ENCODE measurements at places on chromosomes 2 and 18. TPM values are rescaled to one million over a fixed set of nuclear protein-coding genes. Genes with fewer than 3 reads are reported as not detected.

FTCDNL1 gene
- 1.8 TPM for total RNA-seq

BCL2 gene
- 2.3 TPM for total RNA-seq

SERPINB3 gene
- 0.11 TPM for total RNA-seq

UGT1A8 gene
- total RNA-seq: not detected

SCYGR4 gene
- total RNA-seq: not detected

LHCGR gene
- 0.31 TPM for total RNA-seq

CRIM1 gene
- 25.1 TPM for total RNA-seq

NLRC4 gene
- total RNA-seq: not detected

ST8SIA5 gene
- total RNA-seq: 2.8 TPM

SULT1C2 gene
- 2.2 TPM for total RNA-seq

DNA sequence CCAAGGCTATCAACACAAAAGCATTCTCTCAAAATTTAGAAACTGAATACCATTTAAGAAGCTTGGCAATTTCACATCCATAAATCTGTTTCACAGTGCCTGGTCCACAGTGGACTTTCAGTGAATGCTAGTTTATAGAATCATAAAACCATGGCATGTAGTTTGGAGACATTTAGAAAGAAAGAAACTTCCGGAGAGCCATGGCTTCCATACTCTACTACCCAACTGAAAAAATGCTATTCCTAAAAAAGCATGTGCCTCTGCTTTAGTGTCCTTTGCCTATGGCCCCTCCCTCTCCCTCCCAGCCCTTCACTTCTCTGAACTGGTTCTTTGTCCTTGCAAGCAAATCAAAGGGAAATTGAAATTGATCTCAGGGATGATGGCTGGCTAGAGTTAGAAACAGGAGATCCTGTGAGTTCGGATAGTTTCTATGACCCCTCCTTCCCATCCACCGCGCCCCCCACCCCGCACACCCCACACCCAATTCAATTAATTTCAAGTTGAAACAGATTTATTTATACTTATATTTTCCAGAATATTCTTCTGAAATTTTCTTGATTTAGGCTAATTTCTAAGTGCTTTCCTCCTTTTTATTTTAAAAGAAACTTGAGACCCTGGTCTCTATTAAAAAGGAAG lies 248.3 kb downstream of the TRIB2 start:
- DNase-seq: no peak

GRCh38 chr2:951224-952006 lies 766 bp downstream of the SNTG2 start:
- DNase-seq: peak; percentile 36

DNA sequence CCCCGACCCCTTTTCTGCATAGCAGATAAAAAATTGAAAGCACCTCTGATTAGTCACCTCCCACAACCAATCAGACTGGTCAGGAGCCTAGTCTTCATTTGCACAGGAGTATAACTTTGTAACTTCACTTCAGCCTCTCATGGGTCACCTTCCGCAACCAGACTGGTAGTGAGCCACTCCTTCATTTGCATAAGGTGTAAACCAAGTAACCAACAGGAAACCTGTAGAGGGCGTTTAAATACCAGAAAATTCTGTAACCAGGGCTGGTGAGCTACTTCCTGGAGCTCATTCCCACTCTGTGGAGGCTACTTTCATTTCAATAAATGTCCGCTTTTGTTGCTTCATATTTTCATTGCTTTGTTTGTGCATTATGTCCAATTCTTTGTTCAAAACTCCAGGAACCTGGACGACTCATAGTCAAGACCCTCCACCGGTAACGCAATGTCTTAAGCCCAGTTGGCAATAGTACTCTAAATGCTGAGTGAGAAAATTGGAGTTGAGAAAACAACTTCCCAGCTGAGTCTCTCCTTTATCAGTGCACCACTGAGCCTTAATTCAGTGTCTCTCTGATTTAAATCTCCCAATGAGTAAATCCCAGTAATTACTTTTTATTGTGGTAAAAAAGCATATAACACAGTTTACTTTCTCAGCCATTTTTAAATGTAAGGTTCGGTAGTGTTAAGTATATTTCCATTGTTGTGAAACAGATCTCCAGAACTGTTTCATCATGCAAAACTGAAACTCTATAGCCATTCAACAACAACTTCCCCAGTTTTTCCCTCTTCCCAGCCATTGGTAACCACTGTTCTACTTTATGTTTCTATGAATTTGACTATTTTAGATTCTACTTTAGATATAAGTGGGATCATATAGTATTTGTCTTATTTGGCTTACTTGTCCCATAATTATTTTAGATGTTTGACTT lies 392.7 kb upstream of the SLC8A1 start:
- DNase-seq: peak; percentile 14

GRCh38 chr2:60595953-60596352 lies 42.5 kb upstream of the BCL11A start:
- no peak for DNase-seq

DNA sequence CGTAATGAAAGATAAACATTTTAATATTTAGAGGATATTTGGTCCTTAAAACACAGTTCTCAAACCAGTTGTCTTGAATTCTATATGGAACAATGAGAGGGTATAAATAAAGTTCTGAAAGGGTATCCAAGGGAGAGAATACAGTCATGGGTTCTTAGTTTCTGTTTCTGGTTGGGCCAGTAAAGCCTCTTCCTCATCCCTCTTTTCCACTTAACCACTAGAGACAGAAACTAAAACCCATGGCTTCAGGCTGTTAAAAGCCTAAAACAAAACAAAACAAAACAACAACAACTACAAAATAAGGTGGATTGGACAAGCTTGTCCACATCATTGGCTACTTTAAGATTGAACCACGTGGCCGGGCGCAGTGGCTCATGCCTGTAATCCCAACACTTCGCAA lies 18.8 kb downstream of the COQ10B start:
- no peak for DNase-seq

GRCh38 chr18:22765896-22766295 lies 167.2 kb upstream of the RBBP8 start:
- no peak for DNase-seq

GRCh38 chr2:119177838-119178190 lies 19.3 kb upstream of the C1QL2 start:
- no peak for DNase-seq

- peak; percentile 41 for DNase-seq
These were observed at the start of gene MXD1 for GRCh38 chr2:69914950-69915945. Gene MXD1, plus strand, starts transcription at chr2:69915109. Its CDS starts 222 bp downstream, at chr2:69915331.

DNA sequence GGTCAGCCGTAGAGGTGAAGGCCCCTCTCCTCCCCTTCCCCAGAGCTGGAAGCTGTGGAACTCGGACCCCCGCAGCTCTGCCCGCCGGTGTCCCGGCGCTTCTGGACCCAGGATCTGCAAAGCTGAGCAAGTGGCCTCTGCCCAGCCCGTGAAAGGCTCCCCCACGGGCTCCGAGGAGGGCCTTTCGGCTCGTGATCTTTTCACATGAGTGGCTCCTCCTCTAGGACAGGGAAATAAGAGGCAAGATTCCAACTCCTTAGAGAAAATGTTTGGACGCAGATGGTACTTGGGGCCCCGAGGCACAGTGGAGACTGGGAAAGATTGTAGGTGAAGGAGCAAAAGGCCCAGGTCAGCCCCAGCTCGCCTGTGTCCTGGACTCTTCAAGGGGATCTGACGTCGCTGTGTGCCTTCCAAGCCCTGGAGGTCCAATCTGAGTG lies 48.2 kb upstream of the SP3 start:
- DNase-seq: peak; percentile 36

GRCh38 chr18:77099485-77100370 lies 32.9 kb downstream of the MBP start:
- DNase-seq: no peak

DNA sequence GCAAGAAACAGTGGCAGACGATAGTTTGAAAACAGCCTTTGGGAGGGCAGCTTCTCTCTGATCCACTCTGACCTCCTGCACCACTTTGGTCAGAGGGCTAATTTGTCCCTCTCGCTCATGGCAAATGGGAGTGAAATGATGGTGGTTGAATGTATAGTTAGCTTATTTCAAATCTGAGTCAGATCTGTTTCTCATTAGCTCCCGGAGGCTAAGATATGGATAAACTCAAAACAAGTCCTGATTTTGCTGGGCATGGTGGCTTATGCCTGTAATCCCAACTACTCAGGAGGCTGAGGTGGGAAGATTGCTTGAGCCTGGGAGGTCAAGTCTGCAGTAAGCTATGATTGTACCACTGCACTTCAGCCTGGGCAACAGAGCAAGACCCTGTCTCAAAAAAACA lies 145.0 kb downstream of the ALK start:
- DNase-seq: no peak

- DNase-seq: no peak
These were observed 25.3 kb downstream of the PSME4 start for GRCh38 chr2:53945538-53945937.

- no peak for DNase-seq
These were observed 103.9 kb downstream of the MGAT5 start for GRCh38 chr2:134357814-134358213.

DNA sequence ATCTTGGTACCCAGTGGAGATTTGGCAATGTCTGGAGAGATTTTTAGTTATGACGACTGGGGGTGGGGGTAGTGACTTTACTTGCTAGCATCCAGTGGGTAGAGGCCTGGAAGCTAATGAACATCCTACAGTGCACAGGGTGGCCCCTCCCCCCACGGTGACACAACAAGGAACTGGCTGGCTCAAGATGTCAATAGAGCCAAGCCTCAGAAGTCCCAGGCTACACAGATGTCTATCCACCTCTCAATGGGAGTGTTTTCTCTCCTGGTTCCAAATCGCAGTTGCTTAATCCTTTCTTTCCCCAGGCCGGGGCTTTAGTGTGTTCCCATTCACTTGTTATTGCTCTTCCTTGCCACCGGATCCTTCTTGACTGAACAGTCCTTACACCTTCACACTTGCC lies 9.3 kb upstream of the CCBE1 start:
- DNase-seq: no peak

DNA sequence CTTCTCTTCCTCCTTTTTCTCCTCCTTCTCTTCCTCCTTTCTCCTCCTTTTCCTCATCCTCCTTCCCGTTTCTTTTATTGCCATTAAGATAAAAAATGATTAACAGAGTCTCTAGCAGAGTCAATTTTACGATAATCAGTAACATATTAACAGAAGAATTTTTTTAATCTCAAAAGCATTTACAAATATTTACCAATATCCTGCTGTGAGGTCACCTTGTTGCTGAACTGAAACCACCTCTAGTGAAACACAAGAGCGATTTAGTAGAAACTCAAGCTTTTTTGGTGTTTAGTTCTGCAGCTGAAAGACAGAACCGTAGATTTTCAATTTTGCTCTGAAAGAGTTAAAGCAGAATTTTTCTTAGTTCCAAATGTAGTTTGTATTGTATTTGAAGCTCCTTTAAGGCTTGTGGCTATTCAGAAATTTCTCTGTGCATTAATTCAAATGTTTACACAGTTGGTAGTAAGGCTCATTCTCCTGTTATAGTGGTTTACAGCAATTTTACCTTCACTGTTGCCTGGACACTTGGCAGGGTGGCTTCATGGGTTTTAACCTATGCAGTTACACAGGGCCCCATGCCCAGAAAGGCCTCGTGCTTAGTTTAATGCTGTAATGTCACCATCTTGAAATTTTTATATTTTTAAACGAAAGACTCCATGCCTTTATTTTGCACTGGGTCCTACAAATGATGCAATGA lies 1106.6 kb upstream of the FAM98A start:
- DNase-seq: no peak

DNA sequence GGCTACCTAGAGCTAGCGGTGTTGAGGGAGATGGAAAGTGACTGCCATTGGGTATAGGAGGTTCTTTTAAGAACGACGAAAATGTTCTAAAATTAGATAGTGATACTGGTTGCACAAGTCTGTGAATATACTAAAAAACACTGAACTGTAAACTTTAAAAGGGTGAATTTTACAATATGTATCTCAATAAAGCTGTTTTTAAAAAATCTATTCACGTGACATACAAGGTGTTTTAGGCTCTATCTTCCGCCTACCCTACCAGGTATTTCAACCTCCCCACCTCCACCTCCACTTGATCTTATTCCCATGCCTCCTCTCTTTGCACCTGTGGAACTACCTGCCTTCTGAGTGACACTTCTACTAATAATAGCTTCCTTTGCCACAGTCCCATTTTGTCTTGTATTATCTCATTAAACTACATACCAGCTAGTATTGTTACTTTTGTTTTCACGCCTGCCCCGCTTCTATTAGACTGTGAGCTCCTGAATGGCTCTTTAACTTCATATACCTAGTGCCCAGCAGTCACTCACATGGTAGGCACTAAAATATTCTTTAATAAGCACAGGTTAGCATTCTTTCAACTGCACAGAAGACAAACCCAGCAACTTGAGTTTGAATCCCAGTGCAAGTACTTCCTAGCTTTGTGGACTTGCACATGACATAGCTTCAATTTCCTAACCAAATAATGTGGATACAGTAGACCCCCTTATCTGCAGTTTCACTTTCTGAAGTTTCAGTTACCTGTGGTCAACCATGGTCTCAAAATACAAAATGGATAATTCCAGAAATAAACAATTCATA lies 9.3 kb downstream of the ITSN2 start:
- no peak for DNase-seq

DNA sequence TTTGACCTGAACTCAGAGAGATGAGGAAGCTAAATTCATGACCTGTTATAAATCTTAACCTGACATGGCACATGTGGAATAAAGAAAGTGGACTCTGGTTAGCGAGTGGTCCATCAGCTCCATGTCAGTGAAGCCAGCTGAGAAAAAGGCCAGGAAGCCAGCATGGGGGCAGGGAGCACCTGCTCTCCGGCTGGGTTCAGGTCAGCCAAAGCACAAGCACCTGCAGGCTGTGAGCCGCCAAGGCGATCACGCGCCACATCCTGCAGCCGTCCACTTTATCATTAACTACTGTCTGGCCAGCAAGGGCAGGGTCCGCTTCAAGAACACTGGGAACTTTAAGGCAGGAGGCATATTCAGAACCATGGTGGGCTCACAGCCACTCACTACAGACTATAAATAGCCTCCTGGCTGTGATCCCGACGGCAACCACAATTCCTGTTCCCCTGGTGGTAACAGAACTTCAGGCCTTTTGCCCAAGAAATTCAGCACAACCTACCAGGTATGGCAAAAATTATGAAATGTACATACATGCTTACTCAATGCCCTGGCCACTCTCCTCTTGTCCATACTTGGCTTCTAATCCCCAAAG lies 35.5 kb downstream of the ACVR1 start:
- peak; percentile 16 for DNase-seq
